Caki2 (cell line): ENCODE measurements at places on chromosomes 2 and 18.

GRCh38 chr18:54926593-54927325 lies 32.5 kb downstream of the CCDC68 start:
- DNase-seq = no peak

GRCh38 chr2:196331143-196331542 lies 159.8 kb upstream of the STK17B start:
- DNase-seq = peak; percentile 61

DNA sequence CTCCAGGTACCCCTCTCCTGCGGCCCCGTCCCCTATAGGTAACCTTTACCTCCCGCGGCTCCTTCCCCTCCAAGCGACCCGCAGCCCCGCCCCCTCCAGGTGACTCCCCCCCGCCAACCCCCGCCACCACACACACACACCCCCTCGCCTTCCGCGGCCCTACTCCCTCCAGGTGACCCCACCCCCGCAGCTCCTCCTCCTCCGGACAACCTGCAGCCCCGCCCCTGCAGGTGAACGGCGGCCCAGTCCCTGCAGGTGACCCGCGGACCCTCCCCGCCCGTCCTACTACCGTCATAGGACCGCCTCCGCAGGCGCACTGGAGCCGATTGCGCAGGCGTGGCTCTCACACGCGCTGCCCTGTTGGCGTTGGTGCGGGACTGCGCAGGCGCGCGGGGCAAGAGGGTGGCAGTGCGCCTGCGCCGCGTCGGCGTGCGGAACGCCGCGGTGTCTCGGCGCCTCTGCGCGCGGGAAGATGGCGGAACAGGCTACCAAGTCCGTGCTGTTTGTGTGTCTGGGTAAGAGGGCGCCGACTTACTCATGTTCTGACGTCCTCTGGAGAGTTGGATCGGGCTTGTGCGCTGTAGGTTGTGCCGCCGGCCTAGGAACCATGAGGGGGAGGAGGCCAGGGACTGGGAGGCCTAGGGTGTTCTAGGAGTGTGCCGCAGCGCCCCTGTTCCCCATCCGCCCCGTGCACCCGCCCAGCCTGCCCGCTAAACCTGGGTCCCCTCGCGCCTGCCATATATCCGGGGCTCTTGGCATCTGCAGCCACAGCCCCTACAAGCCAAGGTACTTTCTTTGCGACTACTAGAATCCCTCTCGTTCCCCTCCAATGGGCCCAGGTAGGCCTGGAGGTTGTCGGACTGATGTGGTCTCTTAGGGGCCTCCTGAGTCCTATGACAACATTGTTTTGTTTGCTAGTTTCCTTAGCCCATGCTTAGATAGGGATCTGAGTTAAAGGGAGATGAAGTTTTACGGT lies at the start of gene ACP1:
ACP1 (plus strand) TSS at position 455 of the 976 bp plus-strand sequence; CDS start at position 473, 18 bp downstream.
- peak; percentile 92 for DNase-seq

GRCh38 chr18:11511434-11512095 lies 97.8 kb upstream of the SLC35G4 start:
- no peak for DNase-seq

- no peak for DNase-seq
These were observed 159.0 kb downstream of the BCL11A start for GRCh38 chr2:60394463-60394862.

- DNase-seq = no peak
These were observed 6.3 kb downstream of the SPIRE1 start for GRCh38 chr18:12651651-12652050.

- no peak for DNase-seq
These were observed 7.1 kb upstream of the DSG2 start for GRCh38 chr18:31490833-31491232.

GRCh38 chr2:48391616-48392015 lies 138.3 kb upstream of the STON1 start:
- DNase-seq = no peak

DNA sequence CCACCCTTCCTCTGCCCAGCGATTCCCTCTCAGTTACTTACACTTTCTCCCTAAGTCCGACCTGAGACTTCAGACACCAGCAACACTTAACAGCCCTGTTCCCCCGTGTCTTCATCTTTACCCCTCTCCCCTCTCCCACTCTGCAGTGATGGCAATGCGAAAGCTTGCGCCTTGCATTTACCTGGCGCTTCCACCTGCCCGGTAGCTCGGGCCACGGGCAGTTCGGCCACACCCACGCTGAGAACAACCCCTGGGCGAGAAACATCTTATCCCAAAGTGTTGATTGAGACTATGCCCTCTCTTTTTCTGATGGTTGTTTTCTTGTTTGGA lies 558 bp downstream of the DNAJC10 start:
- DNase-seq = no peak

GRCh38 chr2:29765721-29766120 lies 155.7 kb downstream of the ALK start:
- no peak for DNase-seq
